Left lobe of liver (tissue), 2 donors: ENCODE measurements at places on chromosomes 4 and X. TPM values are rescaled to one million over a fixed set of nuclear protein-coding genes. Genes with fewer than 3 reads are reported as not detected.

Gene ANXA10
- 32.0 TPM for total RNA-seq

Gene F8A2
- total RNA-seq: 7.7 TPM

Gene GRIA2
- total RNA-seq: not detected

Gene CXCL10
- total RNA-seq: 0.15 TPM

Gene ADH5
- 155 TPM for total RNA-seq

Gene SYP
- total RNA-seq: 0.10 TPM

Gene ANKRD50
- total RNA-seq: 4.7 TPM
